ENCODE measurements at places on chromosomes 1 and 21.

GRCh38 chr21:26946744-26947446, 20.0 kb downstream of the ADAMTS5 start:
- DNase-seq: no peak

- DNase-seq: no peak
Measured at GRCh38 chr1:237004116-237004515, at the start of gene MT1HL1. TSS of gene MT1HL1 (minus strand) at chr1:237004441. CDS start at chr1:237004372, 69 bp downstream.

- no peak for DNase-seq
Measured at GRCh38 chr1:161214369-161214768, 726 bp upstream of the FCER1G start.

DNA sequence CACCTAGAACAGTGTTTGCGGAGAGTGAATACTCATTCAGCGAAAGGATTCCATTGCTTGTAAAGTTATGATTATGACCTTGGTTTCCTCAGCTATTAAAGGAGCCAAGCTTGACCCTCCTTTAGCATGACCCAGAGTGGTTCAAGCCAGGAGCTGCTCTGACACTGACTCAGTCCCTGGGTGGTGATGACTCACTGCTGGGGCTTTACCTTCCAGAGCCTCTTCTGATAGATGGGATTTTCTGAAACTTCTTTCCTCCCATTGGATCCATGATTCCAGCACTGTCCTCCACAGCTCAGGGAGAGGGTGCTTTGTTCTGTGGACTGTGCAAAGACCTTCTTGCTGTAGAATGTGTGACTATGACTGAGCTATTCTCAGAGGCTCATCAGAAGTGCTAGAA, 77.4 kb downstream of the S1PR1 start:
- no peak for DNase-seq

- peak; percentile 64 for DNase-seq
Measured at GRCh38 chr1:65310078-65310587, 790 bp downstream of the DNAJC6 start.

DNA sequence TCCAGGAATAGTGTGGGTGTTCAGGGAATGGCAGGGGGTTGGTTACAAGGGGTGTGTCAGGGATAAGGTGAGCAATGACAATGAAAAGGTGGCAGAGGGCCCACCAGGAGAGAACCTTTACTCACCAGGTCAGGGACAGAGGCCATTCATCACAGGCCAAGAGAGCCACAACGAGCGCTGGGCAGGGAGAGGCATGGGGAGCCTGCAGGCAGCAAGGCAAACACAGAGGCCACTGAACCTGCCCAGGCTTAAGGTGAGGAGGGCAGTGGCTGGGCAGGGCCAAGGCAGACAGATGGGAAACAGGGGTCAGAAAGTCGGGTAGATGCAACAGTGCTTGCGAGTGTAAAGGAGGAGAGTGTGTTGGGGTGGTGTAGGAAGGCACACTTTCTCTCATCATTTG, 28.3 kb upstream of the MYBPHL start:
- no peak for DNase-seq

DNA sequence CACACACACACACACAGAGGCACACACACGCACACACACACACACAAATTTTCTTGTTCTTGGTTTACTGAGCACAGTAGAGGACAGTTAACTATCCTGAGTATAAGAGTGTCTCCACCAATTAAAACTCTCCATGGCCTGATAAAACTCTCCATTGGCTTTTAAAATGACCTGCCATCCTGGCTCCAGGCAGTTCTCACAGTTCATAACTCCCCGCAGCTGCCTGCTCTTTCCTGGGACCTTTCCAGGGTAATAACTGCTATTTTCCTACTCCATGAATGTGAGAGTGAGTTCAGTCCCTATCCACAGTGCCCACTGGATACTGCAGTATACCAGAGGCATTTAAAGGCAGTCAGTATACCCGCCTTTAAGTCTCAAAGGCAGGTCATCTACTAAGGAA, 351.5 kb downstream of the PLPP3 start:
- no peak for DNase-seq

- peak; percentile 59 for DNase-seq
Measured at GRCh38 chr21:44792702-44793591, 8.7 kb downstream of the UBE2G2 start.

GRCh38 chr1:54506594-54506993, 41.4 kb upstream of the ACOT11 start:
- DNase-seq: no peak

DNA sequence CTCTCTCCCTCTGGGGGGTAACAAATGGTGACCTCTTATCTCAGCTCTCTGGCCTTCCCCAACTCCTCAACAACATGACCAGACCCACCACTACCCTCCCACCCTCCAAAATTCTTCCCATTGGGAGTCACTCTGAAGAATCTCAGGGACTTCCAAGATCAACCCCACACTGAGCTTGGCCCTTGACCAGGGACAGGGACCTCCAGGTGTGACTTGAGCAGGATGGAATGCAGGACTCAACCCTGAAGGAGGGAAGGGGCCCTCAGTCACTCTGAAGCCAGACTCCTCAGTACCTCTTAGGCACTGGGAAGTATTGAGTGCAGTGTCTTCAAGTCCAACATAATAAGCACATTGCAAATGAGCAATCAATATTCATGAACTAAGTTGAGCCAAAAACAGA, 1.9 kb downstream of the CASQ1 start:
- no peak for DNase-seq

GRCh38 chr1:4564051-4564450, 90.4 kb upstream of the AJAP1 start:
- peak; percentile 14 for DNase-seq

GRCh38 chr1:91803847-91804545, 82.0 kb downstream of the TGFBR3 start:
- no peak for DNase-seq

DNA sequence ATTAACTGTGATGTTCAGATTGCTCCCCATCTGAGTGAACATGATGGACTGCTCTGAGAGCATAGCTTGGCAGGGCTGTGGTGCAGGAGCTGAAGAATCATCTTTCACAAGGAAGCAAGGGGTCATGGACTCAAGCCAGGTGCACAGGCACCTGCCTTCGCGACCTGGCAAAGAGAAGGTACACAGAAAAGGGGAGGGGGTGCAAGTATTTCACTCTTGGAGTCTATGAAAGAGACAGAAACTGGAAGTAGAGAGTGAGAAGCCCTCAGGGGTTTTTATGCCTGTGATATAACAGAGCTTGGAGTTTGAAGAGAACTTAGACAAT, 232.6 kb upstream of the PLXNA2 start:
- DNase-seq: peak; percentile 88

Measured in DMS79 (cell line).